ENCODE measurements at places on chromosomes 1 and 21. TPM values are rescaled to one million over a fixed set of nuclear protein-coding genes. Genes with fewer than 3 reads are reported as not detected.
A peak's percentile ranks its signal among the peaks of the same experiment; 100 is the strongest.

TTC39A gene
- total RNA-seq, result 15.6 TPM

HECTD3 gene
- total RNA-seq, result 22.5 TPM

GRCh38 chr1:175774921-175775320 lies 31.5 kb upstream of the TNR start:
- no peak for DNase-seq

DNA sequence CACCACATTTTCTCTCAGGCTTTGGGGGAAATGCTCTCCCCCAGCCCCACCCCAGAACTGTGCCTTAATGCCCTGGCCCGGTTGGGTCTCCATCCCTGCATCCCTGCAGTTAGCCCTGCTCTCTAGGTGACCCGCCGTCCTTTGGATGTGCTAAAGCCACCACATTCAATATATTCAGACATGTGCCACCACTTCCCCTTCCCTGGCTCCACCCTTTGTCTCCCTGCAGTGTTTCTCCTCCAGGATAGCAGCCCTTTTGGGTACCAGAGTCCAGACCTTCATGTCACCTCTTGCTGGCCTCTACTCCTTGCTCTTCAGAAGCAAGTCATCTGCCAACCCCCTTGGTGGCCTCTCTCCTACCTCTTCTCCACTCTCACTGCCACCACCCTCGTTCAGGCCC lies 41.8 kb downstream of the RUNX1 start:
- DNase-seq, result no peak

- peak; percentile 50 for DNase-seq
These were observed 45.7 kb downstream of the APP start for GRCh38 chr21:26124896-26125295.

DNA sequence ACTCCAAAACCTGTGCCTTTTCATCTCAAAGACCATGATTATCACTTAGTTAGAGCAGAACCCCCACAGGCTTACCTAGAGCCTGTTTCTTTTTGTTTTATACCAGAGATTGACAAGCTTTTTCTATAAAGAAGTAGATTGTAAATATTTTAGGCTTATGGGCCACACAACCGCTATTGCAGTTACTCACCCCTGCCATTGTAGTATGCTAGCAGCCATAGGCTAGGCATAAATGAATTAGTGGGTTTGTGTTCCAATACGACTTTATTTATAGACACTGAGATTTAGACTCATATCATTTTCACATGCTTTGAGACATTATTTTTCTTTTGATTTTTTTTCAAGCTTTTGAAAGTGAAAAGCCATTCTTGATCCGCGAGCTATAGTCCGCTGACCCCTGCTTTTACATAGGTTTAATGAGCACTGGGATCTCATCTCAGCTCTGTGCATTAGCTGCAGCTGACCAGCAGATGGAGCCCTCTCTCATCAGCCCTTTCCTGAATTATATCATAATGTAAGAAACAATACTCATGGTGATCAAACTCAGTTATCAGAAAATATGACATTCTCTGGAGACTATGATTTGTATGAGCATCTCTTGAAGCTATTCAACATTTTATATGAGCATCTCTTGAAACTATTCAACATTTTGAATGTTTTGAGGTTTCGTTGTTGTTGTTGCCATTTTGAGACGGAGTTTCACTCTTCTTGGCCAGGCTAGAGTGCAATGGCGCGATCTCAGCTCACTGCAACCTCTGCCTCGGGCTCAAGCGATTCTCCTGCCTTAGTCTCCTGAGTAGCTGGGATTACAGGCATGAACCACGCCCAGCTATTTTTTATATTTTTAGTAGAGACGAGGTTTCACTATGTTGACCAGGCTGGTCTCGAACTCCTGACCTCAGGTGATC lies 111.9 kb upstream of the L1TD1 start:
- peak; percentile 47 for DNase-seq

DNA sequence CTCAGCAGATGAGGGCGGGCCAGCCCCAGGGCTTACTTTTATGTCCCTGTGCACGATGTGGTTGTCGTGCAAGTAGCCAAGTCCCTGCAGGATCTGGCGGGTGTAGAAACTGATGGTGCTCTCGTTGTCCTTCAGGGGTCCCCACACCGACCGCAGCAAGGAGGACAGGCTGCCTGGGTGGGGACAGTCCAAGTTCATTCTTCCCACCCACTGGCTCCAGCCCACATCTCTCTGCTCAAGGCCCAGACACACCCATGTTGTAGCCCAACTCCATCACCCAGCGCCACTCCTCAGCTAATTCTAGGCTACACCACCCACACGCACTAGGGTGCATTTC lies 7.0 kb downstream of the MAP3K6 start:
- no peak for DNase-seq

GRCh38 chr1:102546251-102546650 lies 549.5 kb upstream of the OLFM3 start:
- no peak for DNase-seq

GRCh38 chr1:54547601-54548388 lies at the start of gene ACOT11:
Gene ACOT11 (plus strand): TSS chr1:54548228. CDS start chr1:54548310, 82 bp downstream.
- DNase-seq, result peak; percentile 87

DNA sequence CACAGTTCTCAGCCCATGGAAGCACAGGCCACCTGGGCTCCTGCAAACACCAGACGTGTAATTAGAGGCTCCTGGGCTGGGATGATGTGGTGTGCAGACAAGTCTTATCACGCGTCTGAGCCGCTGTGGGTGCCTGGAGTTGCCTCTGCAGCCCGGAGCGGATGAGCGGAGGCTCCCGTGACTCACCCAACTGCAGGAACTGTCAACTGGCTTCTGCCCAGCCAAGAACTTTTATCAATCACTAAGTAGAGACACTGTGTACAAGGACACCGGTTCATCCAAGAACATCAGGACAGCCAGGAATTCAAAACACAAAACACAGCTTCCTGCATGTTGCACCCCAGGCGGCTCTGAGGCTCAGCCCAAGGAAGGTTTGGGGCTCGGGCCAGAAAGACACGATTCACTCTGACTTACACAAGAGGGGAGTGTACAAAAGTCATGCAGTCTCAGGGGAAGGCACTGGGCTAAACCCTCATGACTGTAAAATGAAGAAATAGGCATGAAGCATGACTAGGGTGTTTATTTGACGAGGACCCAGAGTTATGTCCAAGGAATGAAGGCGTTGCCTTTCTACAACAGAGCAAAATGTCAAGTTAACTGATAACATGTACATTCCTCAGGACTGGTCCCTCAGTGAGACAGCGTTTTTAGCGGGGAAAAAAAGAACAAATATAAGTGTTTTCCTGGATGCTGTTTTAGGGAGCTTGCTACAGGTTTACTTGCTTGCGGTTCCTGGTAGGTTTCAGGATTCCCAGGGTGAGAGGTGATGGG lies 21.1 kb downstream of the ERRFI1 start:
- peak; percentile 52 for DNase-seq

DNA sequence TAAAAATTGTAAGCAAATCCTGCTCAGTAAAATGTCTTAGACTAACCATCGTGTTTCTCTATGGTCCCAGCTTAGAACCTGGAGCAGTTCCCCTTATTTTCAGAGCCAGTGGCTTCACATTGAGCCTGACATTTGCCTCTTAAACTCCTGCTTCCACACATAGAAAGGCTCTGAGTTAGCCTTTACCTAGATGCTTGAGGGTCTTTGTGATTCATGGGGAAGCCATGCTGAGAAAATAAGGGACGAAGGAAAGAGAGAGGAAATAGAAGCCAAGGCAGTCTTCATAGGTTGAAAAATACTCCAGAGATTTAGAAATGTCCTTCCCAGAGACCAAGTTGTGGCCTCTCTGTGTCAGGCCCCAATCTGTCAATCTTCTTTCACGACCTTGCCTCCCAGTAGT lies 16.1 kb upstream of the RBBP5 start:
- no peak for DNase-seq

- no peak for DNase-seq
These were observed 794 bp upstream of the TOR3A start for GRCh38 chr1:179080866-179081686.

- peak; percentile 10 for DNase-seq
These were observed 9.0 kb downstream of the TSACC start for GRCh38 chr1:156347331-156347730.

DNA sequence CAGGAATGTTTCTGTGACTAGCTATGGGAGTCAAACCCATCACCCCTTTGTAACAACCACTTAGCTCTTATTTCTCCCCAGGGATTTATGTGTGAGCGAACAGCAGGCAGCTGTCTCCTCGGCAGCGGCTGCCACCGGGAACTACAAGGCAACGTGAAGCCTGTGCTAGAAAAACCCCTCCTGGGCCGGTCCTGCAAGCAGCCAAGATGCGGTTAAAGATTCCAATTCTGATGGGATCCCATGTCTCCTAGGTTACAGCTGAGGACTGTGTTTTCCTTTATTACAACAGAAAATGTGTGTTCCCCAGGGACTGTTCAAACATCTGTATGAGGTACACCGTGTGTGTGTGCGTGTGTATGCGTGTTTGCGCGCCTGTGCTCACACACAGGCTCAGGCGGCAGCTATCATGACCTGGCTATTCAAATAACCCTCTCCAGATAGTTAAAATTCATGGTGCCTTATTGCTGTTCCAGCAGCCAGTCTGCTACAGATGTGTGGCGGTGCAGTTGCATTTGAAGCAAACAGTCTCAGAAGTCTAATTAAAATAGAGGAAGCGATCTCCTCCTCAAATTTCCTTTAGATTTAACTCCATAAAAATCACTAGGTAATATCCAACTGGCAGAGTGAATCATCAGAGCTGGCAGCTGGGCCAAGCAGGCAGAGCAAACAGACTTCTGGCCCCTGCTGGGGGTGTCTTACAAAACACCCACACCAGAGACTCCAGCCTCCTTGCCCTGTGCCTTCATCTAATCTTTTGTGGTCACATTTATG lies 68.0 kb downstream of the LMX1A start:
- no peak for DNase-seq

GRCh38 chr1:52002038-52002917 lies 11.8 kb upstream of the RAB3B start:
- peak; percentile 93 for DNase-seq

Measured in cardiac muscle cell (in vitro differentiated cells and primary cell).